ENCODE measurements at places on chromosomes 3 and 15.

GRCh38 chr3:160180581-160181216 is 44.5 kb upstream of the C3orf80 start:
- no peak for DNase-seq
- H3K36me3 ChIP-seq = no peaks in the 10 kb centered on the region
- H3K4me3 ChIP-seq = no peak overlapping the region
- H3K4me1 ChIP-seq = no peaks in the 10 kb centered on the region

GRCh38 chr15:101246824-101247745 is 4.8 kb downstream of the CHSY1 start:
- H3K27me3 ChIP-seq = no peaks in the 10 kb centered on the region
- no peak overlapping the region for H3K4me3 ChIP-seq
- DNase-seq = no peak
- peaks cover 5% of the 10 kb centered on the region for H3K4me1 ChIP-seq
- no peak overlapping the region for H3K27ac ChIP-seq

DNA sequence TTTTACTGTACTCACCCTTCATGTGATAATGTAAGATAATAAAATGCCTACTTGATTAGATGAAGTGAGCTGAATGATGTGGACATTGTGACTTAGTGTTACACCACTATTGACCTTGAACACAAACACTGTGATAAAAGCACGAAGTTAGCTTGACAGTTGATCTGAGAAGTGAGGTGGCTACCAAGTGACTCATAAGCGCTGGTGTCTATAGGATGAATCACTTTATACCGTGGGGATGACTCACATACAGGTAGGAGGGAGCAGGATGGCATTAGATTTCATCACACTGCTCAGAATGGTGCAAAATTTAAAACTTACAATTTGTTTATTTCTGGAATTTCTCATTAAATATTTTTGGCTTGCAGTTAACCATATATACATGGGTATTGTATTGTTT is 174.7 kb upstream of the CNTN3 start:
- H3K27ac ChIP-seq = no peak overlapping the region
- H3K4me3 ChIP-seq = no peak overlapping the region
- DNase-seq = no peak
- no peaks in the 10 kb centered on the region for H3K27me3 ChIP-seq
- H3K36me3 ChIP-seq = no peaks in the 10 kb centered on the region

- H3K27ac ChIP-seq = no peak overlapping the region
- H3K36me3 ChIP-seq = no peaks in the 10 kb centered on the region
- peaks cover 1% of the 10 kb centered on the region for H3K4me1 ChIP-seq
- no peak overlapping the region for H3K4me3 ChIP-seq
- H3K27me3 ChIP-seq = peaks cover 7% of the 10 kb centered on the region
- no peak for DNase-seq
Measured at GRCh38 chr15:77628010-77628409, 4.7 kb downstream of the LINGO1 start.

DNA sequence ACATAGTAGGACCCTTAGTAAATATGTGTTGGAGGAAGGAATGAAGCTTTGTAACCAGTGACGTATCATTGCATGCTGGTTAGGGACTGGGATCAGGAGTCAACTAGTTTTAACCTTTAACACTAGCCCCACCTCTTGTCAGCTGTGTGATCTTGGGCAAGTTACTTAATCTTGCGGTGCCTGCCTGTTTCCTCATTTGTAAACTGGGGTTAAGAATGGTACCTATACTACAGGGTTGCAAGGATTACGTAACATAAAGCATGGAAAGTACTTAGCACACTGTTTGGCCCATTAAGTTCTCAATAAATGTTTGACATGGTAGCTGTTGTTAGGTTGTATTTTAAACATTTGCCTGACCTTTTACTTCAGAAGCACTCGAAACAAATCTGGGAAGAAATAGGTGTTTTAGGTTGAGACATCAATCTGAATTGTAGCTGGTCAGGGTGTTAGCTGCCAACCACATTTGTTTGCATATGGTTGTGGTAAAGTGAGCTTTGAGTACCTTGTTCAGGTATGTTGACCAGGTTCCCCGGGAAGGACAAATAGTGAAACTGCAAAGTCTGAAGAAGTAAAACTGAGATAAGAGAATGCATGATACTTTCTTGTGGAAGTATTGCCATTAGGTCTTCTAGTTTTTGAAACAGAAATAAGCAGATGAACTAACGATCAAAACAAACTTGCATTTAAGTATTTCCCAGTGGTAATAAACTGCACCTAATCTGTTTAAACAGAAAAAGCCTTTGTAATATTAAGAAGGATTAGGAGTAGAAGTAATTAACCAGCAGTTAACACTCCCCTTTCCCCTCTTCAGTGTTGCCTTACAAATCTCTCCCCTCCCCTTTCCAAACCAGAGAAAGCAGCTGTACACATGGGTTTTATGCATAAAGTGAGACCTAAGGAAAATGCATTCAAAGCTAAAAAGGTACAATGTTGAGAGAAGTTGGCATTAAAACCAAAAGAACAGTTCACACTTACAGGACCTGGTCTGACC is 25.8 kb upstream of the SCAANT1 start:
- H3K4me3 ChIP-seq = no peak overlapping the region
- peaks cover 8% of the 10 kb centered on the region for H3K4me1 ChIP-seq
- H3K27ac ChIP-seq = no peak overlapping the region

- H3K36me3 ChIP-seq = no peaks in the 10 kb centered on the region
- no peak overlapping the region for H3K4me3 ChIP-seq
- H3K4me1 ChIP-seq = no peaks in the 10 kb centered on the region
- DNase-seq = no peak
Measured at GRCh38 chr3:128573707-128574162, 76.9 kb downstream of the RPN1 start.

DNA sequence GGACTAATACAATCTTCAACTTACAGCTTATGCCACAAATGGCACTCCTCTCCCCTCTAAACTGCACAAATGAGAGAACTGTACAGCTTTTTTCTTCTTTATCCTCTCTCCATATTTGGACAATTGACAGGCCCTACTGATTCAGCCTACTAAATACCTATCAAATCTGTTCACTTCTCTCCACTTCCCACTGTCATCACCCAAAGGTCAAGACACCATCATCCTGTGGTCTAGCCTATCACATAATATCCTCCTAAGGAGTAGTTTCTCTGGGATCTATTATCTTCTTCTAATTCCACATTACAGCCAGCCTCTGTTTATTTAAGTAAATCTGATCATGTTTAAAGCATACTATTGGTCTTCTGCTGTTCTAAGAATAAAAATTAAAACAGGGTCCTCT is 33.0 kb upstream of the SLC12A8 start:
- no peak overlapping the region for H3K27ac ChIP-seq
- H3K27me3 ChIP-seq = no peaks in the 10 kb centered on the region
- peaks cover 6% of the 10 kb centered on the region for H3K36me3 ChIP-seq
- H3K4me1 ChIP-seq = no peaks in the 10 kb centered on the region
- DNase-seq = no peak

GRCh38 chr15:88981244-88982215 is 68.4 kb upstream of the MFGE8 start:
- H3K4me3 ChIP-seq = no peak overlapping the region
- H3K27ac ChIP-seq = no peak overlapping the region
- H3K36me3 ChIP-seq = no peaks in the 10 kb centered on the region
- H3K27me3 ChIP-seq = no peaks in the 10 kb centered on the region

DNA sequence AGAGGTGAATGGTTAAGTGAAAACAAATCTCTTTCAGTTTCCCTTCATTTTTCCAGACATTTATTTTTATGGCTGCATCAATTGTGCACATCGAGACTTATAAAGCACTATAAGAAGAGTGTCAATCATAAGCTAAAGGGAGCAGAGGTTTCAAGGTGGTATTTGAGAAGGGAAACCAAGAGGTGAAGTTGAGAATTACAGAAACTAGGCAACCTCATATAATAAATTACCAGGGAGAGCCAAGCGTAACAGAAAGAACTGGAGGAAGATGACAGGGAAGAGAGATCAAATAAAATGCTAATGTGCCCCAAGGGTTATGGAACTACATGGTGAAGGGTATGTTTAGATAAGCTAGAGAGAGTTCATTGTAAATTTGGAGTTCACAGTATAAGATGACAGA is 6.3 kb upstream of the CCDC54 start:
- no peaks in the 10 kb centered on the region for H3K4me1 ChIP-seq
- H3K27ac ChIP-seq = no peak overlapping the region
- no peak overlapping the region for H3K4me3 ChIP-seq

- no peaks in the 10 kb centered on the region for H3K4me1 ChIP-seq
- no peaks in the 10 kb centered on the region for H3K36me3 ChIP-seq
- no peak for DNase-seq
- no peaks in the 10 kb centered on the region for H3K27me3 ChIP-seq
- H3K4me3 ChIP-seq = no peak overlapping the region
- H3K27ac ChIP-seq = no peak overlapping the region
Measured at GRCh38 chr3:122322095-122323075, 2.7 kb upstream of the CSTA start.
